ENCODE measurements at places on chromosomes 1 and 21.
A peak's percentile ranks its signal among the peaks of the same experiment; 100 is the strongest.

- DNase-seq = peak; percentile 85
Measured at GRCh38 chr1:181044449-181044966, 10.7 kb downstream of the MR1 start.

DNA sequence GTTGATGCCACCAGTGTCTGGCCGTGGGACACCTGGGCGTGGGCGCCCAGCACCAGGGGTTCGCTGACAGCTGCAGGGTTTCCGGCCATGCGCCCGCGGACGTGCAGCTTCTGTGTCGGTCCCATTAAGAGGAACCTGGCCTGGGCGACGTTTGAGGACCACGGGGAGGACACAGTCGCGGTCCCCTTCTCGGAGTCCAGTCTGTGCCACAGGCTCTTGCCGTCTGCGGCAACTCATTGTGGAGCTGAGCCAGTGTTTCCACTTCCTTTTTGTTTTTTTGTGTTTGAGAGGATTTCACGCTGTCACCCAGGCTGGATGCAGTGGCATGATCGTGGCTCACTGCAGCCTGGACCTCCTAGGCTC, 1.6 kb upstream of the C1orf159 start:
- DNase-seq = no peak

DNA sequence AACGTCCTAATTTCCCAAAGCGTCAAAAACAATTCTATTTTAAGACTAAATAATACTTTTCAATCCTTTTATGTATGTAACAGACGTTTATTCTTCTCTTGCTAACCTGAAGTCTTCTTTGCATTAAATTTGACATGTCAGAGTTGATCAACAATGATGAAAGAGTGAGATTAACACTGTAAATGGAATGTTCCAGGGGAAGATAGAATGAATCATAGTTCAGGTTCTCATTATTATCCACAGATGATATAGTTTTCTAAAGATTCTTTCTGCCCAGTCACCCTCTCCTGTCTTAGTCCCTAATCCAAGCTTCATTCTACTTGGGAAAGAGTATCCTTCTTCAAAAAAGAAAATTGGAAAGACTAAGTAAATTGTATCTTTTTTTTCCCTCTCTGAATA, 38.9 kb downstream of the SDCCAG8 start:
- no peak for DNase-seq

DNA sequence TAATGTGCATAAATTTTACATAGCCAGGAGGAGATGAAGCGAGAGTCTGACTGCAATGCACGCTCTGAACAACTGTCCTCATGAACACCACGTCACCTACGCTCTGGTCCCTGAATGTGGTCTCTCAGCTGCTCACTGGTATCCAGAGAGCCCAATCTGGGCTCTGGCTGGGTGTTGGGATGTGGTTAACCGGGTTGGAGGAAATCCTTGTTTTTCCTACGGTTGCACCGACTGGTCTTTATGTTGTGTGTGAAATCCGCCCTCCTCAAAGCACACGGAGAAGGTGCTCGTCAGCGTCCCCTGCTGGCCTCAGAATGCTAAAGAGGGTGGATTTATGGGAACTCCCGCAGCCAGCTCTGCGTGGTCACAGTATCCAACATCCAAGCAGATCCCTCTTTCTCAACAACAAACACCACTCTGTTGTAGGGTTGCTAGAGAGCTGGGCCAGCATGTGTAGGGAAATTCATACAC, 51.8 kb upstream of the FAM89A start:
- peak; percentile 71 for DNase-seq

DNA sequence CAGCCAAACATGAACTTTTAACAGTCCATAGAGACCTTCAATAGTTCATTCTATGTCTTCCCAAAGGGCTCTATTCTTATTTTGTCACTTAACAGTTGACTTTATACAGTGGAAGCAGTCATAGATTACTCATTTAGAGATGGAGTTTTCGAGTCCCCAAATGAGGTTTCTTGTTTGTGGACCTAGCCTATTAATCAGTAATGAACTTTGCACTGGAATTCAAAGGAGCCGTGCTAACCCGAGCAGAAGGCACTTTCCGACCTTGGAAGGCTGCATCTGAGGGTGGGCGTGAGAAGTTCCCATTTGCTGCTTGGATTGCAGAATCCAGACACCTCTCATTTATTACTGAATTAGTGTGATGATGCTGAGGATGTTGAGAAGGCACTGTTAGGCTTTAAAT, 46.4 kb downstream of the TTC39A start:
- DNase-seq = no peak

GRCh38 chr1:21022279-21023040, 154.2 kb downstream of the EIF4G3 start:
- DNase-seq = peak; percentile 93

- no peak for DNase-seq
Measured at GRCh38 chr1:235317168-235317567, 10.8 kb downstream of the ARID4B start.

GRCh38 chr1:233656032-233656635, 42.2 kb downstream of the KCNK1 start:
- no peak for DNase-seq

DNA sequence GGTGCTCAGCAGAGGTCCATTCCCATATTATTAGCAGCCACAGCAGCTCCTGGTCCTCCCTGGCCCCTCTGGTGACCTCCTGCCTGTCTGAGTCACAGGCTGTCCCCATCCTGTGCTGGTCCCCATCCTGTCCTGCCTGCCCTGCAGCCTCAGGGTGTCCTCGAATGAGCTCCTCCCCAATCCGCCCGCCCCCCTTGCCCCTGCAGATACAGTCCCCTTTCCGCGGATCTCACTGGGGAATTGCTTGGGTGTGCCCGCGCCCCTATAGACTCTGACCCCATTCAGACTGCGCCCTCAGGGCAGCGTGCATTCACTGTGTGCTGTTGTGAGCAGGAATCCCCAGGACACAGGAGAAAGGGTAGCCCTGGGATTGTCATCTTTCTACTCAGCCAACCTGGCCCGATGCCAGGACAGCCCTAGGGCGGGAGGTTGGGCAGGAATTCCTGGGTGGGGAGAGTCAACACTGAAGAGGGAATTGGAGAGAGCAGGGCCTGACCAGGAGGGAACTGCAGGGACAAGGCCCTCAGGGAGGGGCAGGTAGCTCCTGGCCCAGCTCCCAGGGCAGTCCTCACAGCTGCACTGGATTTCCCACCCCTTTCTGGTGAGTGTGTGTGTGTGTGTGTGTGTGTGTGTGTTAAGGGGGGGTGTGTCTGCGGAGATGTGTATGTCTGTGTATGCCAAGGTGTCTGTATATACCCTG, 1.1 kb upstream of the GUCA2A start:
- peak; percentile 93 for DNase-seq

- peak; percentile 8 for DNase-seq
Measured at GRCh38 chr1:27235827-27236226, 1.4 kb downstream of the WDTC1 start.

DNA sequence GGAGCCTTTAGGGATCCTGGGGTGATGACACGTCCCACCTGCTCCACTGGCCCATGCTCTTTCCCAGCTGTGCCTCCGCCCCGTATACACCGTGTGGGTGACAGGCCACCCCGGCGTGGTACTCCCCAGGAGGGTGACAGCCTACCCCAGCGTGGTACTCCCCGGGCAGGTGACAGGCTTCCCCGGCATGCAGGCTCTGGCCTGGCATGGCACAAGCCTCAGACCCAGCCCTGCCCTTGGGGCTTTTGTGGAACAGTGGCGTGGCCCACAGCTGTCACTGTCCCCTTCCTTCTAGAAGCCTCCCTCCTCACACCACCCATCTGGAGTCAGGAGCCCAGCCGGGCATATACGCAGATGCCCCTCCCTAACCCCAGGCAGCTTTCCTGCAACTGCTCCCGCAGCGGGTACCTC, 4.7 kb upstream of the PFKL start:
- no peak for DNase-seq

- no peak for DNase-seq
Measured at GRCh38 chr1:173355281-173356031, 121.7 kb upstream of the PRDX6 start.

DNA sequence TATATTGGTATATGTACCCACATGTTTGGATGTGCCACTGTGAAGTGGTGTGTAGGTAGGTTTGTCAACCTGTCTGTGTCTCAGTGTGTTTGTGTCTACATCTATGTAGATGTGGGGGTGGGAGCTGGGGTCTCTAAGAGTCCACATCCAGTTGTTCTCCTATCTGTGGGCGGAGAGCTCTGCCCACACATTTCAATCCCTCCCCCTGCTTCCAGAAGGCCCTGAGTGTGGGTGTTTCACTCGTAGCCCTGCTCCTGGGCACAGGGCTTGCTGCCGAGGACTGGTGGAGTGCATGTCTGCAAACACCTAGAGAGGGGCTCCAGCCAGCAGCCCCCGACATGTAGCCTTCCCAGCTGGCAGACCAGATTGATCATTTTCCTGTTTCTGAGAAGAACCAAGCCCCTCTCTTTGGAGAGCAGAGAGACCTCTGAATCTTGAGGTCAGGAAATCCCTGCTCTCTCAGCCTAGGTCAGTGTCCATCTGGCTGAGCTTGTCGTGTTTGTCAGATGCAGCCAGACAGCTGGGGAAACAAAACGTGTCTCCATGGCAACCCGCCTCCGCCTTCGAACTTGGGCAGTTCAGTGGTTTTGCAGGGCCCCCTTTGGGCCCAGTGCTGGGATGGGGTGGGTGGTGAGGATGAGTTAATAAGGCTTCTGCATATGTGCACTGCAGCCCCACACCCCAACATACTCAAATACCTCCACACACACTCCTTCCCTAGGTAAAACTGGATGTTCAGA, 31.2 kb upstream of the SYNC start:
- DNase-seq = no peak

- no peak for DNase-seq
Measured at GRCh38 chr1:162168261-162168660, 98.8 kb downstream of the NOS1AP start.

GRCh38 chr1:37238364-37239224, 204.3 kb upstream of the GRIK3 start:
- no peak for DNase-seq

DNA sequence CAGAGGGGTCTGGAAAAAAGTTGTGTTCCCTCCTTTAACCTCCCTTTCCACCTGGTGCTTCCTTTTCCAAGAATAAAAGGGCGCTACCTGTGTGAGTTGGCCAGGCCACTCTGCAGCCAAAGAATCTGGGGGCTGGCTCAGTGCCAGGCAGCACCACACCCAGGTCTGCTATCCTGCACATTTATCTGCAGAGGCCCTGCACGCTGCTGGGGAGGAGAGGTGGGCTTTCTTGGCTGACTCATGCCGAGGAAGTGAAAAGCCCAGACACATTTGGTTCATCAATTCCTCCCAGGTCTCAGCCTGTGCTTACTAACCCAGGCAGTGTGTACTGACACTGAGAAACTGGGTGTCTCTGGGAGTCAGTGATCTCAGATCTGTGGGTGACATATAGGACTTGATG, 79.8 kb upstream of the F3 start:
- peak; percentile 73 for DNase-seq

GRCh38 chr1:59315529-59316463, 18.9 kb downstream of the FGGY start:
- no peak for DNase-seq

DNA sequence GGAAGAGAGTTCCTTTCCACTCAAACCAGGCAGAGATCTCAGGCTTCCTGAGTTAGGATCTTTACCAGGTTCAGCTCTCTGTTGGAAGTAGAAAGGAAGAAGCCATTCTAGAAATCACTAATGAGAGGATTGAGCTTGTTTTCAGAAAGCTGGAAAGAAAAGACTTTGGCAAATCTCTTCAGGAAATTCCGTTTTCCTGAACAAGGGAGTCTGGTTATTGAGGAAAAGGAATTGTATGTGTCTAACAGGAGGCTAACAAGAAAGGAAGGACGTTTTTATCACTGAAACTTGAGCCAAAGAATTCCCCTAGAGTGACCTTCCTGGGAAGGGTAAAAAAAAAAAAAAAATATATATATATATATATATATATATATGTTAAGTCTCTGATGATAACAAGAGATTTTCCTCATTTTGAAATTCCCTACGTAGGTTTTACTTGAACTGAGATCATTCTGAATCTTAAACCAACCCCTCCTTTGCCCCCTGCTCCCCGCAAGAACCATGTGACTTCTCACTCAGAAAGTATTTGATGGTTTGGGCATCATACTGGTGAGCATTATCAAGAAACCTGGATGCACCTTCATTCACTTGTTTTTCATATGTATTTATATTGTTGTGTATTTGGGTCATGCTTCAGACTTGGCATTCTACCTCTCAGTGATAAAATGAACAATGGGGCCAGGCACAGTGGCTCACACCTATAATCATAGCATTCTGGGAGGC, 98.4 kb upstream of the BMP8A start:
- DNase-seq = no peak

DNA sequence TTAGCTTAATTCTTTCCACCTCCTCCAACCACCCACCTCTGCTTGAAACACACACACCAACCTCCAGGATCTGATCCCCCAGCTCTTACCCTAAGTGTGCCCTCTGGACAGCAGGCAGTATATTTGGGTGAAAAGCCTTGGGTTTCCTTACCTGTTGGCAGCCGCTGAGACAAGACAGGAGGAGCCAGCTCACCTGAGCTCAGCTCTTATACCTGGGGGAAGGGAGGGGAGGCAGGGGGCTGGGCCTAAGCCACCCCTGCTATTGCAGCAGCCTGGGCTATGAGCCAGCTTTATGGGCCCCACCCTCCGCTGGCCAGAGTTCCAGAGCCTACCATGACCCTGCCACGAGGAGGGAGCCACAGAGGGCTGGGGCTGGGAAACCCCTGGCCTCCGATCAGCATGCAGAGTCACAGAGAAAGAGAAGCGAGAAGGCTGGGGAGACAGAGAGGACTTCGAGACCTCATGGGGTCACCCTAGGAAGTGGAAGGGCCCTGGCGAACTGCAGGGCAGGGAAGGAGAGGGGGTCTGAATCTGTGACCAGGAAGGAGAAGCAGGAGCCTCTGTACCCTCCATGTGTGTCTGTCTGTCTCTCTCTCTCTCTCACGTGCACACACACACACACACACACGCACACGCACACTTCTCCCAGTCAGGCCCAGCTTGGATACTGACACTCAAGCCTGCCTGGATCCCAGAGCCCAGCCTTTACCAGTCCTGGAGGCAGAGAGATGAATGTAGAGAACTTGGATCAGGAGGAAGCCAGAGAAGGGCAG, at the start of gene S100A14:
Gene S100A14, minus strand, starts transcription at position 182 of the 773 bp plus-strand sequence. CDS start 467 bp downstream, outside the sequence.
- peak; percentile 89 for DNase-seq

DNA sequence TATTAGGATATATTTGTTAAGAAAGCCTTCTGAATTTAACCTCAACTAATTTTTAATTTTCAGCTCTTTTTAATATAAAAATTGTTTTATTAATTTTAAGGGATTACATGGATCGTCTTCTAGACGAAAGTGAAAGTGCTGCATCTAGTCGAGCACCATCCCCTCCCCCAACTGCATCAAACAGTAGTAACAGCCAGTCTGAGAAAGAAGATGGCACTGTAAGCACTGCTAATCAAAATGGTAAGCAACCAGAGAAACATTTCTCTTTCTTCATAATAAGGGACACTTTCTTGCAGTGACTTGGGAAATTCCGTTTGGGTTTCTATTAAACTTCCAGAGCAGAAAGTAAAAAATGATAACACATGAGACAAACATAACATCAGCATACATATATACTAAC, 56.9 kb downstream of the MIER1 start:
- no peak for DNase-seq

DNA sequence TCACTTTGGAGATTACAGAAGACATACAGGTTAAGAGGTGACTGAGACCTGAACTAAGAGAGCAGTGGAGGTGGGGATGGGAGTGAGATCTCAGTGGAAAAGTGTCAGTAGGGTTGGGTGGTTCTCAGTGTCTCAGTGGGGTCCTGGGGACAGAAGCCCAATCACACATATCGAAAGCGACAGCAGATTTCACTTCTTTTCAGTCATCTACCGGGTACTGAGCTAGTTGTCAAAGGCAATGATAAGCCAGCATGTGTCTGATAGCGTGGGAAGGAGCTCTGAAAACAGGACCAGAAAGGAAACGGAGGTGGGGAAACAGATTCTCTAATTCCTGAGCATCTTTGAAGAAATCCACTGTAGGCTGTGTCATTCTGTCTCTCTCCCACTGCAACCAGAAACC, 59.5 kb downstream of the RHOU start:
- DNase-seq = no peak

All from hepatocyte (in vitro differentiated cells).